ENCODE measurements at places on chromosomes 16 and 17.

GRCh38 chr17:17108451-17109049, 66.3 kb downstream of the MPRIP start:
- no peak for DNase-seq

- DNase-seq = no peak
These were observed 3.3 kb downstream of the SRCIN1 start for GRCh38 chr17:38602453-38602852.

DNA sequence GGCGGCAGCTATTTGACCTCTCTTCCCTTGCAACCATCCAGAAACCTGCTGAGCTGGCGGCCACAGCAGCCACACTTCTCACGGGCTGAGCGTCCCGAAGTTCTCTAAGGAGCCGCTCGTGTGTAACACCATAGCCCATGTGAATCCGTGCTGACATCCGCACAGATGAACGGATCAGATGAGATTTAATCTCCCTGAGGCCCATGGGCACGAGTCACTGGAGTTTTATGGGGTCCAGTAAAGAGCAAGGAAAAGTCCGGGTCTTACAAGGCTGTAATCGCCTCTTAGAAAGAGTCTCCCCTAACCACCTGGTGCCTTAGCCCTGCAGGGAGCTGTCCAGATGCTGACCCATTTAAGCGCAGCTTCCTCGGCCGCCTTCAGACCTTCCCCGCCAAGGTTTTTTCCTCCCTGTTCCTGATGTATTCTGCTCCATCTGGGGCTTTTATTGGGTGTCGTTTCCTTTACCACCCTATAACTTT, 5.5 kb upstream of the CACNG5 start:
- peak; percentile 47 for DNase-seq

- no peak for DNase-seq
These were observed 63.3 kb downstream of the HAPSTR1 start for GRCh38 chr16:9154567-9155410.

DNA sequence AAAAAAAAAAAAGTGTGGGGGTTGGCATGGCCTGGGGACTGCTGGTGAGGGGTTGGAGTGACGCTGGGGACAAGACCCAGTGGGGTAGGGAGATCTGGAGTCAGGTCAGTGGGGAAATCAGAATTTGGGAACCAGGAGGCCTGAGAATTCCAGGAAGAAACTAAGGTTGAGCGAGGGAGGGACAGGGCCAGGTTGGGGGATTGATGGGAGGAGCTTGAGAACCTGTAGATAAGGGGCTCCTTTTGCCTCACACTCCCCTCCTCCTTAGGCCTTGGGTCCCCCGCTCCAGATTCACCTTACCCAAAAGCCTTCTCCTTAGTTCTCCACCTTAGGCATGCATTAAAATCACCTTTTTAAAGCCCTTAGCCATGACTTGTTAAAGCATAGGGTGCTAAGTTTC, 8.3 kb upstream of the PYDC1 start:
- no peak for DNase-seq

GRCh38 chr16:30724641-30725417, 23.4 kb upstream of the PHKG2 start:
- no peak for DNase-seq
